ENCODE measurements at places on chromosomes 13 and 19.

DNA sequence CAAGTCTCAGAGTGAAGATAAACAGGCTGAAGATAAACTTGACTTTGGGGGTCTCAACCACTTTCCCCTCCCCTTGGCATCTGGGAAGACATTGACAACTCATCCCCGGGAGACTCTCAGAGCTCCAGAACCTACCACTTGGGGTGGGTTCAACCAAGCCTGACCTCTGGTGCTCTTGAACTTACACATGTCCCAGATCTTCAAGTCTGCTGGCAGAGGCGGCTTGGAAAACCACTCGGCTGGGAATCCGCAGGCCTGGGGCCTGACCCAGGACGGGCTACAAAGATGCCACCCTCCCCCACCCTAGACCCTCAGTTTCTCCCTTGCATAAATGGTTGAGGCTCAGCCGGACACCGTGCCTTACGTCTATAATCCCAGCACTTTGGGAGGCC, 512 bp downstream of the LRRC8E start:
- no peak for DNase-seq

DNA sequence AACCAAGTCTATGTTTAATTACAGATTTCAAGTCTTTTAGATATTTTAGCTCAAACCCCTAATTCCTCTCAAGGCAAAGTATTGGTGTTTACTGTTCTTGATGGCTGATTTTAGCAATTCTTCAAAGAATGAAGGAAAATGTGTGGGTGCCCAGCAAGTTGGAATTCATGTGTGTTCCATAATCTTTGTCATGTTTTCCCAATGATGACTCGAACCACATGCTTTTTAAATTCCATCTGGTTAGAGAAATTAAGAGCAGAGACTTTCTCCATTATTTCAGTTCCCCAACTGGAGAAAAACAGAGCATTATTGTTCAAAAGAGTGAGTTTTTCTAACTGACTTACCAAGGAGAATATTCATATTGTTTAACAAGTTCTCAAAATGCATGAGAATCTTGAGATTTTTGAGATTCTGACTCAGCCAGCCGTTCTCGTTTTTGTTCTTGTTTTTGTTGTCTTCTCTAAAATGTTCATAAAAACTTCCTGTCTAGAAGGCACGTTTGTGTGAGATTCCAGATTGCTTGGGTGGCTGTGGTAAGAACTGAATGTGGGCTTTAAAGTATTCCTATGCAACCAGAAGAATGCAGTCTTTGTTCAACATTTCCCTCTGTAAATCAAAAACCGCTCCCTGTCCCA, 404.7 kb downstream of the IRS2 start:
- no peak for DNase-seq

DNA sequence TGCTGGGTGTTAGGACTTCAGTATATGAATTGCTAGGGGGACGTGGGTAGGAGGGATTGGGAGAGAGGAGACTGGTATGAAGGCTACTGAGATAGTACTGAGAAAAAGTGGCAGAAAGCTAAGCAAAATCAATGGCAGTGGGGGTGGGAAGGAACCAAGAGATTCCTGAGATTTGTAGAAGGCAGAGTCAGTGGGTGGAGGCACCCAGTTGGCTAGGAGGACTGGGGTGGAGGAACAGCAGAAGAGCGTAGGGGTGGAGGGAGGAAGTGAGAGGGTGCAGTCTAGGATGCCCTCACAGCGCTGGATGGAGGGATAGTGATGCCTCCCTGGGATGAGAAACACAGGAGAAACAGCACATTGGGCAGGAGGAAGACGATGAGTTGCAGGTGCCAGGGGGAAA, 5.6 kb upstream of the MEDAG start:
- DNase-seq, result no peak

DNA sequence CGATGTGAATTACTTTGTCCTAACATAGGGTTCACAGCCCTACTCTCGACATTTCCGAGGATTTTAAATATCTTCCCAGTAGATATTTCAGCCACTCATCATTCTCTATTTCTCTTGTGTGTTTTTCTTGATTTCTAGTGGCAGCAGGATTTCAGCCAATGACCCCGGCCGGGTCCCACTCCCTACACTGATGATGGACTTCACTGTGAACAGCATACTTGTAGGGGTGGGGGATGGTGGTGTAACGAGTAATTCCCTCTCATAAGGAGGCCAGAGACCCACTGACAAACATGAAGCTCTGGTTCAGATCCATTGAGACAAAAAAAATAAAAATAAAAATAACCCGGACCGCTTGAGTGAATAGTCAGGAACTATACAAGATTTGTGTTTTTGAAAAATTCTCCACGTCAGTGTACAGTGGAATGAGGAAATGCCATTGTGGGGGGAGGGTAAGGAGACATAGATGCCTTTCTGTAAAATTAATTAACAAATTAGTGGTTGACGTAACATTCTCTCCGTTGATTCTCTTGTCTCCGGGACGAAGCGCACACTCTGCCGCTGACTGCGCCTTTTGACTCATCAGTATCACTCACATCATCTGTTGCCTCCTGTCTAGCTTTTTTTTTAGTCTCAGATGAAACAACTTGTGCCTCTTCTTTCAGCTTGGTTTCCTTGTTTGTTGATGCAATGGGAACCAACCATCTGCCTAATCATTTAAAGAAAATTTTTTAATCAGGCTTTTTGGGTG, 48.8 kb upstream of the IRS2 start:
- DNase-seq, result no peak

- no peak for DNase-seq
Observed at GRCh38 chr19:34597596-34597995, 79.4 kb downstream of the SCGB2B2 start.

DNA sequence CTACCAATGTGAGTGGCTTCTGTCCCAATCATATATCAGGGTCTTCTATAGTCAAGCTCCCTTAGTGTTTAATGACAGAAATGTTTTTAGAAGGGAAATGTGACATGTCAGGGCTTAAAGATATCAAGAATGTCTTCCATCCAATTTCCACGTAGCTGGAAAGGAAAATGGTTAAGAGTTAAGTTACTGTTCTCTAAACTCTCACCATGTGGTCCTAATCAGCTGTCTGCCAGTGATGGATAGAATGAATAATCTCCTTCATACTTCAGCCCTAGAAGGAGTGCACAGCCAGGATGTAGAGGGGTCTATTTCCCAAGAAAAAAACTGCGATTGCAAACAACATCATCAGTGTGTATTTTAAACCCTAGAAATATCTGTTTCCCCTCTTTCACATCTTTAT, 36.3 kb downstream of the FLT1 start:
- no peak for DNase-seq

DNA sequence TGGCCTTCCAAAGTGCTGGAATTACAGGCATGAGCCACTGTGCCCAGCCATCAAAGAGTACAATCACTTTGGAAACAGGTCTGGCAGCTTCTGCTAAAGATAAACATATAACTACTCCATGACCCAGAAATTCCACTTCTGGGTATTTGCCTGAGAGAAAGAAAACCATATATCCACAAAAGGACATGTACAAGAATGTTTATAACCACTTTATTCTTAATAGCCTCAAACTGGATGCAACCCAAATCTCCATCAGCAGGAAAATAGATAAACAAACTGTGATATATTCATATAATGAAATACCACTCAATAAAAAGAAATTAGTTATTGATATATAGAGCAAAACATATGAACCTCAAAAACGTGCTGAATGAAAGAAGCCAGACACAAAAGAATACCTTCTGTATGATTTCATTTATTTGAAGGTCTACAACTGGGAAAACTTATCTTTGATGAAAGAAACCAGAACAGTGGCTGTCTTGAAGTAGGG, 40.5 kb downstream of the TEX26 start:
- no peak for DNase-seq

DNA sequence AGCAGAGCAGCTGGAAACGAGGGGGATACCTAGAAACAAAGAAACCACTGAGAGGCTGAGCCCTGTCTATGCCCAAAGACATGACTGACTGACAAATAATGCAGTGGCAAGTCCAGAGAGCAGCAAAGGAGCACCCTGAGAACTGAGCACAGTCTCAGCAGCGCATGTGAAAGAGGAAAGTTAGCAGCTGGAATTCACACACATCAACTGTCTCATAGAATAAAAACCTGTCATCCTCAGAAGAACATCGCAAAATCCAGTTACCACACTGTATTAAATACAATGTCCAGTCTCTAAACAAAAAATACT, 24.1 kb upstream of the DLEU7 start:
- no peak for DNase-seq

- no peak for DNase-seq
Observed at GRCh38 chr13:78402708-78403400, 200.5 kb downstream of the POU4F1 start.

GRCh38 chr19:29551774-29552173, 26.0 kb downstream of the VSTM2B start:
- DNase-seq, result no peak

- DNase-seq, result no peak
Observed at GRCh38 chr13:76326343-76326742, 559.9 kb downstream of the KCTD12 start.

GRCh38 chr13:99974939-99975561, 3.5 kb upstream of the ZIC5 start:
- no peak for DNase-seq

- no peak for DNase-seq
Observed at GRCh38 chr13:51733374-51734298, 70.3 kb downstream of the DHRS12 start.

- no peak for DNase-seq
Observed at GRCh38 chr13:26680123-26680450, 80.5 kb downstream of the GPR12 start.

- no peak for DNase-seq
Observed at GRCh38 chr13:64674126-64674525, 2556.0 kb downstream of the PCDH9 start.

- DNase-seq, result no peak
Observed at GRCh38 chr19:12664406-12665280, 1.9 kb downstream of the MAN2B1 start.

GRCh38 chr13:43494206-43494605, 292.6 kb downstream of the ENOX1 start:
- DNase-seq, result no peak

- DNase-seq, result no peak
Observed at GRCh38 chr13:64639206-64639605, 2590.9 kb downstream of the PCDH9 start.

GRCh38 chr13:35014606-35015213, 72.6 kb downstream of the NBEA start:
- DNase-seq, result no peak

DNA sequence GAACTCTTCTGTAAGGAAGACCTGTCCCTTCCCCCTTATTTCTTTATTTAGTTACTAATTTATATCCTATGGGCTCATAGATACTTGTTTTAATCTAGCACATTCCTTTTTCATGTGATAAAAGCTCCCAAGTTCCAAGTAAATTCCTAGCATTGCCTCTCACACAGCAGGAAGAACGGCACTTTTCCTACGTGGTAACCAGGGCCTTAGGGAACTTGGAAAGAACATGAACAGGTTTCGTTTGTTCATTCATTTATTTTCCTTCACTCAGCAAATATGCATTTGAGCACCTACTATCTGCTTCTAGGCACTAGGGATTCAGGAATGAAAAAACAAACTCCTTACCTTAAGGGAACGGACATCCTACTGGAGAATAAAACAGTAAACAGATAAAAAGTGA, 125.1 kb downstream of the SIPA1L3 start:
- DNase-seq, result no peak

DNA sequence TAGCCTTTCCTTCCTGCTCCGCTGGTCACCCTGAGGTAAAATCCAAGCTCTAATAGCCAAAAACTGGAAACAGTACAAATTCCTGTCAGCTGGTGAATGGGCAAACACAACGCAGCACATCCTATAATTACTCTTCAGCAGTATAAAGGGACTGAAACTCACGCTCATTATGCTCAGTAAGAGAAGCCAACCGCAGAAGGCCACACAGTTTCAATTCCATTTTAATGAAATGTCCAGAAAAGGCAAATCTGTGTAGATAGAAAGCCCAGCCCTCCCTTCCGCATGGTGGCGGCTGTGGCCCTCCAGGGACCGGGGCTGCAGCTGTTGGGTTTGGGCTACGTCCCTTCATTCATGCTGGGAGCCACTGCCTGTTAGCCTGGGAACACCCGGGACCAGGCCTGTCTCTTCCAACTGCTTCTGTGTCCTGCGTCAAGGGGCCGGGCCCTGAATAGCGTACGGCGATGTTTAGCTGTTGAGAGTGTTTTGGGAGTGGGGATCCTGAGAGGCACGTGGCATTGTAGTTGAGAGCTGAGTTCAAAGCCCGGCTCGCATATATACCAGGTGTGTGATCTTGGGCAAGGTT, 23.5 kb downstream of the NKPD1 start:
- no peak for DNase-seq

GRCh38 chr13:20053016-20053415, 94.5 kb downstream of the ZMYM2 start:
- DNase-seq, result no peak

DNA sequence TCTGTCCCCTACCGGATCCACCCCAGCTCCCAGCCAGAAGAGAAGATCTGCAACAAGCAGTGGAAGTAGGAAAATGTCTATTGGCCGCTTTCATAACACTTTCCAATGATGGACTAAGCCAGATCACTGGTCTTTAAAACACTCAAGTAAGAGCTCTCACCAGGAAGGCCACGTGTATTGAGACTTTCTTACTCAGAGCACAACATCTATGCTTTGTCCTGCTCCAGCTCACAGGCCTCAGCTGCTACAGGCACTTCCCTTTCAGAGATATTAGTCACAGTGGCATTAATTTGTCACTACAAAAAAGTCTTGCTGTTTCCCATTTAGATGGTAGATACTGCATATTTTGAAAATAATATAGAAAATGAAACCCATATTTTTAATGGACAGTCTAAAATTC, 164.2 kb downstream of the ABCC4 start:
- no peak for DNase-seq

DNA sequence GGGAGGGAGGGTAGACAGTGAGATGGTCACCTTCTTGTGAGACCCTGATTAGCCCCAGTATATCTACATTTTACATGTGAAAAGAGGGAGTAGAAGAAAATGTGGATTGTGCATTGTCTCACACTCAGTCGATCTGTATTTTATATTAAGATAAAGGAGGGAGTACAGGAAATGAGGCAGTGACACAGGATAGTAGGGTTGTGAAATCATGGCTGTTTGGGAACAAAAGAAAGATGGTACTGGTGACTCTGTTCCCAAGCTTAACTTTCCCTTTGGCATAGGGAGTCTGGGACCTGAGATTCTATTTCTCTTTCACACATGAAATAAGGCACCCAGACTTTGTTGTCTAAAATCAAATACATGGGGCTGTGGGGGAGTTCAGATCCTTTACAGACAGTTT, 194.7 kb downstream of the ABCC4 start:
- no peak for DNase-seq

DNA sequence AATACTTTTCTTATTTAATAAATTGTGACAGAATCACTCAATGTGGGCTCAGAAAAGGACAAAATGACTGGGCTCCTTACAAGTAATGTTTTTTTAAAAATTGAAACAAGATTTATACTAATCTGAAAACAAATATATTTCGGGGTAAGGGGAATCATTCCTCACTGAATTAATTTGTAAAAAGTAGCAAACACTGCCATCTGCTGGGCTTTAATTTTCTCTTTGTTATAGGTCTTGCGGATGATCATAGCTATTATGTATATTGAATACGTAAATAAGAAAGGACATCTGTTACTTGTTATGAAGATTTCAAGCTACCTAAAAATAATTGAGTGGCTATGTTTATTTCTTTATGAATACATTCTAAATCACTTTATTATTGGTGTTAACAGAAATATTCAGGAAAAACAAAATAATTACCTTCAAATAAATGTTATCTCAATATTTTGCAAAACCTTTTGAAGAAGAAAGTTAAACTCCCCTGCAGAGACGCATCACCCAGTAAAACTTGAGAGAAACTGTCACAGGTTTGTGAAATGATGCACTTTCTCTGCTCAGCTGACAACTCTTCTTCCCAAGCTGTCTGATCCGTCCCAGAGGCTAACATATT, 17.8 kb upstream of the ENOX1 start:
- no peak for DNase-seq
